ENCODE measurements at places on chromosomes 7 and 10.

DNA sequence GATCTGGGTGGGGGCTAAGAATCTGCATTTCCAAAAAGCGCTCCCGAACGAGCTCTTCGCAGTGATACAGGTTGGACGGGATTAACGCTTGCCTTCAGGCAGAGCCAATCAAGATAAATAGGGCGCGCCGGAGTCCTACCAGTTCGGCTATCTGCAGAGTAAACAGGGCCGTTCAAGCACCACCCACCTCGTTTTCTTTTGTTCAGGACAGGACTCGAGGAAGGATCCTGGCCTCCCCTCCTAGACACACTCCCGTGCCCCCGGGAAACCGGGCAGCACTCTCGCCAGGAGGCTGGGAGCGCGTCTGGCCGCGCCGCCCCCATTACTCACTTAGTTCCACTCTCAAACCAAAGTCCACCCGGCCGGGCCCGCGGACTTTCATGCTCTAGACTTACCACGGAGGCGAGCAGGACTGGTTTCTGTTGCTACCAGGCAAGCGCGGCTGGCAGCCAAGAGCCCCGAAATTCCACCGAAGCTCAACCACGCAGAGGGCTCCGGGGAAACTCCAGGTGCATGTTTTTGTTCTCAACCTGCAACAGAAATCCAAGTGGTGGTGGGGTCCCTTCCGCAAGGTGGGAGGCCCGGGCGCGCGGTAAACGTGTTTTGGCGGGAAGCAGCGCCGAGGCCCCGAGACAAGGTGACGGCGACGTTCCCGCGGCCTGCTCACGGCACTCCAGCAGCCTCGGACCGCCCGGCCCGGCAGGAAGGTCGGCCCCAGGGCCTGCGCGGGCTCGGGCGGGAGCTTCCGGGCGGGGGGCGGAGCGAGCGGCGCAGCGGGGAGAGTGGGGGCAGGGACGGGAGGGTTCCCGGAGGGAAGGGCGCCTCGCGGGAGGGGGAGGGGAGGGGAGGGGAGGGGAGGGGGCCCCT is 12.7 kb downstream of the HNRNPF start:
- peak; percentile 70 for DNase-seq

DNA sequence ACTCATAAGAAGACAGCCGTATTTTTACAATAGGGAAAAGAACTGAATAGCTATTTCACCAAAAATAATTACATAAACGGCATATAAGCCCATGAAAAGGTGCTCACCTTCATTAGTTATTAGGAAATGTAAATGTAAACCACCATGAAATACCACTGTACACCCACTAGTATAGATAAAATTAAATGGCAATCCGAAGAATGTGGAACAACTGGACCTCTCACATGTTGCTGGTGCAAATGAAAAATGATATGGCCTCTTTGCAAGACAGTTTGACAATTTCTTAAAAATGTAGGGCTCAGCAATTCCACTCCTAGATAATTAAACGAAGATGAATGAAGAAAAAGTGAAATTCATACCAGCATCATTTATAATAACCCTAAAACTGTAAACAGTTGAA is 91.8 kb downstream of the MAPK8 start:
- DNase-seq, result no peak

GRCh38 chr10:71379118-71379766 is 17.5 kb upstream of the CDH23 start:
- no peak for DNase-seq

DNA sequence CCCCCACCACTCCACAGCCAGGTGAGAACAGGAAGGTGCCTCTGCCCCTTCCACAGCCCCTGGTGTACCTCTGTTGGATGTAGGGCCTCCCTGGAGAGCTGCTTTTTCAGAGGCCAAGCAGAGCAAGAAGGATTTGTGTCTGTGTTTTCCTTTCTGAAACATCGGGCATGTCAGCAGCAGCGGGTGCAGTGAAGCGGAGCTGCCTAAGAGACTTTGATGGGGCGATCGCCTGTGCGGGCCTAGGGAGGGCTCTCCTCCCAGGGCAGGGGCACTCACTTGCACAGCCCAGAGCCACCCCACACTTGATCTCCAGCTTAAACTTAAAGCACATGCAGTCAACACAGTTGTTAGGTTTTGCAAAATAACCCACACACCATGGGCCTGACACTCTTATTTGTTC is 324.7 kb downstream of the ACTR3B start:
- peak; percentile 69 for DNase-seq

GRCh38 chr10:35356725-35357092 is 20.4 kb downstream of the CCNY start:
- DNase-seq, result no peak

DNA sequence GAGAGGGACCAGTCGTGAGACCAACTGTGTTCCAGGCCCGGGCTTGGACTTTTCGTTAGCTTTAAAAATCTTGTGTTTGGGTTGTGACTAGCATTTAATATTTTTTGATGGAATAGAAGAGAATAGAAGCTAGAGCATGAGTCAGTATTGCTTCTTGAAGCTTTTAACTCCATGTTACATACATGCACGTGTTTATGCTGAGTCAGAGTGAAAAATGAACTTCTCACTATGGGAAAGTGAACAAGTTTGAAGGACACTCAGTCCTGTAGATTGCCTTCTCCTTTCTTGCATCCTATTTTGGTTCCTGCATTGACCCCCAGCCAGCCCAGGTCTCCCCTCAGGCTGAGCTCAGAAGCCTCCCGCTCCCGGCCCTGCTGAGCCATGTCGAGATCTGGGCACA is 31.8 kb downstream of the GHRHR start:
- no peak for DNase-seq

DNA sequence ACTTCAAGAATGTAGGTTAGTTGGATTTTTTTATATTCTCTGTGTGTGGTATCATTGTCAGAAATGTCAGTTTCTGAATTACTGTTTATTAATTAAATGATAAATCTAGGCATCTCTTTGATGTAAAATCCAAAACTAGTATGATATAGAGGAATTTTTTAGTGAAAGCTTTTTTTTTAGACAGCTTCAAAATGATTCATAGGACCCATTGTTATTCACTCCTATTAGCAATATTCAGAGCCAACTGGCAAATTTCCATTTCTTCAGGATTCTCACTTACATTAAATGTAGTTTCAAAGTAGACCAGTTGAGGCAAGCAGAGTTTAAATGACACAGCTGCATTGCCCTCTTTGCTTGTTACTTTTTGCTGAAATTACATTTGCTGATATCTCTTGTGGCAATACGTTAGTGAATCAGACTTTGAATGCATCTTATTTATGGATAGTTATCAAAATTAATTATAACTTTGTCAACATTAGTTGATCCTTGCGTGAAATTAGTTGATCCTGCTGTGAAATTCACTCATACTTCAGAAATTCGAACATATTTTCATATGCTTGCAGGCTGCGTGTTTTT is 20.3 kb downstream of the ZNF277 start:
- no peak for DNase-seq

GRCh38 chr10:98403812-98404504 is 11.0 kb downstream of the PYROXD2 start:
- no peak for DNase-seq

- no peak for DNase-seq
Observed at GRCh38 chr7:115637128-115637527, 393.4 kb downstream of the TFEC start.

GRCh38 chr10:122138831-122139625 is 132.1 kb upstream of the BTBD16 start:
- DNase-seq, result peak; percentile 36

DNA sequence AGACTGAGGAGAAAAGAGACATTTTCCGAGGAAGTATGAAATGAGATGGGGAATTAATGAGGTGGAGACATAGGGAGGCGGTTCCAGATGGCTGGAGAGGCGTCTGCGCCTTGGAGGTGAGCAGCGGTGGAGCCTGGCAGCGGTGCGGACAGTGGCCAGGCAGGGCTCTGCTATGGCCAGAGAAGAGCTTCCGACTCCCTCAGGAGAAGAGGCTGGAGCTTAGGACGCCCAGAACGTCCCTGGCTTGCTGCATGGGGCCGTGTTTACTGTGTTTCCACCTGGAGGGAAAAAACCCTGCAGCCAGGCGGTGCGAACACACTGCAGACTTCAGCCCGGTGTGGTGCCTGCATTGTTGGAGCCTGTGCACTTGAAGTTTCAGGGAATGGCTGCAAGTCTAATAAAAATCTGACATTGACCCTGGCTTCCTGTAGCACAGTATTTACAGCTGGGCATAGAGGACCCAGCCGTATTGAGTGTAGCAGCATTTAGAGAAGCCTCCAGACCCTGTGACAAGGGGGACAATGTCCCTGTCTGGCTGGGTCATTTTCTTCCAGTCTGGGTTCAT is 447.1 kb upstream of the MKI67 start:
- DNase-seq, result no peak

DNA sequence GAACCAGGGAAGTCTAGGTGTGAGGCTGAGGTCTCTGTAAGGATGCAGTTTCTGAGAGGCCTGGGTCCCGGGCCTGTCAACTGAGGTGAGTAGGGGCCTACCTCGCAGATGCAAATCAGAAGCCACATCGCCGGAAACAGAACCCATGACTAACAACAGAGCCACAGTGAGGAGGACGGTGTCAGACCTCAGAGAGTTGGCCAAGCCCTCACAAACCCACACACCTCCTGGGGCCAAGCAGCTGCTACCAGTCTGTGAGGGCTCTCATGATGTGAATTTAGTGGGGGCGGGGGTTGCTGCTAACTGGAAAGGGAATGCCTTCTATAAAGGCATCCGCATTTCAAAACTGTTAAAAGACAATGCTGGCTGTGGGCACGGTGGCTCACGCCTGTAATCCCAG is 103.0 kb downstream of the COBL start:
- no peak for DNase-seq

DNA sequence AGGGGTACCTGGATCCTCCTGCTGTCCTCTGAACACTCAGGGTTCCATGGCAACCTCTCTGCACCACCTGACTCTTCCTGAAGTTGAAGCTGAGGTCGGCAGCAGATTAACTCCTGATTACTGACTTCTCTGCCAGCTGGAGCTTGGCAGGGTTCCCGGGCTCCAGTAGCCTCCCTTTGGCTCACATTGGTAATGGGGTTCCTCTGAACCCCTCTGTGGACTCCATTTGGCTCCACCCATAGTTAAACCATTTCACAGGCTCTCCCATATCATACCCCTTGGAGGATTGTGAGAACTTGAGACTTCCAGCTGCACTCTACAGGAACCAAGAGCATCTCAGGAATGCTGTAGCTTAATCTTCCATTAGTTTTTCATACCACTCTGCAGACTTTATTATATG is 292.5 kb downstream of the HDAC9 start:
- DNase-seq, result no peak

DNA sequence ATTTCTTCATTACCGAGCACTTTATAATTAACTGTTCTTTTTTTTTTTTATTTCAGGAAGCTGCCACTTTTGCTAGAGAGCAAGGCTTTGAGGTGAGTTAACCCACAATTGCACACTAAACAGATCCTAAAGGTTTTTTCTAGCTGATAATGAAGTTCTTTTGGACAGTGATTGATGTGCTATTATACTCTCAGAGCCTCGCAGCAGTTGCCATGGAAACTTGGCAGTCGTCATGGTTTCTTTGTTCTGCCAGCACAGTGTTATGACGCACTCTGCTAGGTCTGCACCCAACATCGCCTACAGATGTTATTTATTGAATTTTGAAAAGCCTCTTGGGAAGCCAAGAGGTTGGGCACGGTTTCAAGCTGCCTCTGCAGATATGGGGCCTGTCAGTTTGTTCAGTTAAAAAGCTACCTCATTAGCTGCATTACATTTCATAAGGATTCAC is 237.2 kb upstream of the KAT6B start:
- DNase-seq, result peak; percentile 92

- no peak for DNase-seq
Observed at GRCh38 chr7:74178632-74179031, 4.5 kb downstream of the EIF4H start.

GRCh38 chr10:16521311-16522016 is at the start of gene C1QL3:
Gene C1QL3, minus strand, starts transcription at chr10:16521879. Its CDS starts 814 bp downstream, at chr10:16521065.
- peak; percentile 67 for DNase-seq

DNA sequence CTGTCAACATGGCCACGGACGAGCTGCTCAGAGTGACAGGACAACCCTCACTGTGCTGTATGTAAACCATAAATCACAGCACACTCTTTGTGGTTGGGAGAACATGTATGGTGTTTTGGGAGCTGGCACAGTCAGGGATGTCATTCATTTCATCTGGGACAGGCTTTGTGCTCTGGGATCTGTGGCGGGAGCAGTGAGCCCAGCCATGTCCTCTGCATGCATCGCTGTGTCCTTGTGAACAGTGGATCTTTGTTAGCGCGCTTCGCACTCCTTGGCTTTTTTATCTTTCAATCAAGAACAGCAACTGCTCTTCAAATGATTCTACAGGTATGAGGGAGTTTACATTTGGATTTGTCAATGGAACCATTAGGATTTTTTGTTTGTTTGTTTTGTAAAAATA is 7.1 kb downstream of the CCM2 start:
- no peak for DNase-seq

- DNase-seq, result no peak
Observed at GRCh38 chr10:105109164-105109563, 468.1 kb downstream of the SORCS3 start.

DNA sequence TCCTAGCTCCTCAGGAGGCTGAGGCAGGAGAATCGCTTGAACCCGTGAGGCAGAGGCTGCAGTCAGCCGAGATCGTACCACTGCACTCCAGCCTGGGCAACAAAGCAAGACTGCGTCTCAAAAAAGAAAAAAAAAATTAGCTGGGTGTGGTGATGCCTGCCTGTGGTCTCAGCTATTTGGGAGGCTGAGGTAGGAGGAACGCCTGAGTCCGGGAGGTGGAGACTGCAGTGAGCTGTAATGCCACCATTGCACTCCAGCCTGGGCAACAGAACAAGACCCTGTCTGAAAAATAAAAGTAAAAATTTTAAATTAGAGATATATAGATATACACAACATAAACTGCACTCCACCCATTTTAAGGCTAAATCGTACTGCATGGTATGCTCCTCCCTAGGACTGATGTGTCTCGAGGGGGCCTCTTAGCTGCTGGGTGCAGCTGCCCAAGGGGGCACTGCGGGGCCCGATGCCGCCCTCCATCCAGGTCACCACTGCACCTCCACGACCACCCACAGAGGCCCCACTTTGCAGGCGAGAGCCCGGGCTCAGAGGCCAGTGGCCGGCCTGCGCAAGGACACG is 40.9 kb upstream of the FOXK1 start:
- DNase-seq, result no peak

DNA sequence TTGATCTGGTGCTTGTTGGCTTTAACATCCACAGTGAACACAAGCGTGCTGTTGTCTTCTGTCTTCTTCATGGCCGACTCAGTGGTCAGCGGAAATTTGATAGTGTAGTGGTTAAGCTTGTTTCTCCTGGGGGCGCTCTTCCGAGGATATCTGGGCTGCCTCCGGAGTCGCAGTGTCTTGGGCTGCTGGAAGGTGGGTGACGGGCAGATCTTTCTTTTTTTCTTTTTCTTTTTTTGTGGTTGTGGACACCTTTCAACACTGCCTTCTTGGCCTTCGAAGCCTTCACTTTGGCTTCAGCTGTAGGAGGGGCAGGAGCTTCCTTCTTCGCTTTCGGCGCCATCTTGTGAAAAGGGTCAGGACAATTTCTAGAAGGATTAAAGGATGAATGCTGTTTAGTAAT is 23.8 kb upstream of the RPA3 start:
- no peak for DNase-seq

GRCh38 chr7:2808891-2809665 is 35.0 kb downstream of the GNA12 start:
- DNase-seq, result no peak

GRCh38 chr10:18397906-18398305 is 253.5 kb downstream of the NSUN6 start:
- DNase-seq, result no peak

- DNase-seq, result peak; percentile 6
Observed at GRCh38 chr10:1368842-1369171, 312.6 kb downstream of the WDR37 start.

Measured in NCI-H1417 (cell line).